NCI-H187 (cell line): ENCODE measurements at places on chromosomes 6 and 20.

- DNase-seq = no peak
Measured at GRCh38 chr20:1707588-1708449, 50.2 kb upstream of the SIRPG start.

GRCh38 chr6:19438566-19439353, 398.4 kb upstream of the ID4 start:
- no peak for DNase-seq

DNA sequence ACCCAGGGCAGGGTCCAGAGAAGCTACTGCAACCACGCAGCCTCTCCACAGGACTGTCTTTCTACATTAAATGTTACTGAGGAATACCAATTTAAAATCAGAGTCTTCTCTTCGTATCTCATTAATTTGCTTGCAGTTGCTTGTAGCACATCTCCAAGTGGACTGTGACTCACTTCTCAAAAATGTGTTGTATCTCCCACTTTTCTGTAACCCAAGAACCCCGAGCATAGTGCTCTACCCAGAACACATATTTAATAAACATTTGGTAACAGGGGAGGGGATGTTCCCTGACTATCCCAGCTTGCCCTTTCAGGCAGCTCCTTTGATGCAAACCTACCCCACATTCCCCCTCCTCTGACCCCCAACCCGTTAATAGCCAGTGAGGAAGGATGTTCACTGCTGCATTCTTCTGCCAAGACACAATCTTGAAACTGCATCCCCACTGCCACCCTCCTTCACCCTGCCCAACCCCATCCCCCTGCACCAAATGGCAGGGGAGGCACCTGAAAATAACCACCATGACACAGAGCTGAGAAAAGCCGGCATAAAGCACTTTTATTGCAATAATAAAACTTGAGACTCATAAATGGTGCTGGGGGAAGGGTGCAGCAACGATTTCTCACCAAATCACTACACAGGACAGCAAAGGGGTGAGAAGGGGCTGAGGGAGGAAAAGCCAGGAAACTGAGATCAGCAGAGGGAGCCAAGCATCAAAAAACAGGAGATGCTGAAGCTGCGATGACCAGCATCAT, 24.2 kb downstream of the FKBP1A start:
- DNase-seq = no peak

DNA sequence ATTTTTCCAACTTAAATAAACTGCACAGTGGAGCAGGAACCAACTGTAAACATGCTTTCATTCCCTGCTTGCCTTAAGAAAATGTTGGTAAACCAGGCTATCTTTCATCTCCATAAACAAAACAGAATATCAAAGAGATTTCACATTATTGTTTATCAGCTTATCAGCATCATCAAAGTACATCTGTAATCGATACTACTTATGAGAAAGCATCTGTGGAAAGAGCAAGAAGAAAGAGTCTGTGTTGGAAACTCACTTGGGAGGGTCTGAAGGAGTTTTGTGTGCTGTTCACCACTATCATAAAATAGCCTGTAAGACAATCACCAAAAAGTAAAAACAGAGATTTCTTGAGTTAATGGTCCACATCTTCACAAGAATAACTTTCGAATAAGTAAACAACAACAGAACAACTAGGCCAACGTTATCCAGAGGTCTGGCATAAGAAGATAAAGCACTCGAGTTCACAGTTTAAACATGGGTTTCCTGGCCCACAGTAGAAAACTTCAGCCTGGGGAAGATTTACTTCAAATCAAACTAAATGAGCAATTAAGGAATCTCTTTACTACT, 47.9 kb downstream of the EPB41L2 start:
- no peak for DNase-seq

DNA sequence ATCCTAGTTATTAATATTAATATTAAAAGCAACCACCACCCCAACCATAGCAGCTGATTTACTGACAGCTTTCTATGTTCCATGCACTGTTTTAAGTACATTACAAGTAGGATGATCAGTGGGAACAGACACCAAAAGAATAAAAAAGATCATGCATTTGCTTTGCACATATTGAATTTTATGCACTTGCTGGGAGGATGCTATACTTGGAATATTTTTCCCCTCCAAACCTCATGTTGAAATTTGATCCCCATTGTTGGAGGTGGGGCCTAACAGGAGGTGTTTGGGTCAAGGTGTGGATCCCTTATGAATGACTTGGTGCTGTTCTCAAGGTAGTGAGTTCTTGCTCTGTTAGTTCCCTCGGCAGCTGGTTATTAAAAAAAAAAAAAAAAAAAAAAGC, 178.9 kb upstream of the MYLIP start:
- no peak for DNase-seq

- DNase-seq = no peak
Measured at GRCh38 chr6:162200945-162201690, 526.4 kb downstream of the PRKN start.

DNA sequence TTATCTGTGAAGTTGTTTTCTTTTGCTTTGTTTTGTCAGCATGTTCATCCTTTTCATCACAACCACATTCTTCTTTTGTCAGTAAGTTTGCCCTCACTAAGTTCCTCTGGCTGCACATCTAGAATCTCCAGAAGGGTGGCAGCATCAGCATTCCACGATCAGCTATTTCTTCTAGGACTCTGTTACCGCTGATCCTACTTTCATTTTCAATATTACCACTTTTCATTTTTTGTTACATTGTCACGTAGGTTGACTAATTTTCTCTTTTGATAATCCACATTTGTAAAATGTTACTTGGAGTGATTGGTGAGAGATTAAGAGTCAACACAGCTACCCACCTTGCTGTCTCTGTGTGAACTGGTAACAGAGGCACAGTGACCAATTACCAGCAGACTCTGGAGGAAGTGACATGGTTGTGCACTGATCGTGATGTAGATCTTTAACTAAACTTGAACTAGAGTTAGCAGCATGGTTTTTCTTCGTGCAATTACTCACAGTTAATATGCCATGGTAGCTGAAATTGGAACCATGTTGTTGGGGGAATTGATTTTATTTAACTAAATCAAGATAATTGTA, 307.9 kb upstream of the SLC35B3 start:
- no peak for DNase-seq

- no peak for DNase-seq
Measured at GRCh38 chr20:17836303-17836861, 132.2 kb downstream of the SNX5 start.

GRCh38 chr20:47118206-47118605, 223.6 kb downstream of the EYA2 start:
- no peak for DNase-seq

DNA sequence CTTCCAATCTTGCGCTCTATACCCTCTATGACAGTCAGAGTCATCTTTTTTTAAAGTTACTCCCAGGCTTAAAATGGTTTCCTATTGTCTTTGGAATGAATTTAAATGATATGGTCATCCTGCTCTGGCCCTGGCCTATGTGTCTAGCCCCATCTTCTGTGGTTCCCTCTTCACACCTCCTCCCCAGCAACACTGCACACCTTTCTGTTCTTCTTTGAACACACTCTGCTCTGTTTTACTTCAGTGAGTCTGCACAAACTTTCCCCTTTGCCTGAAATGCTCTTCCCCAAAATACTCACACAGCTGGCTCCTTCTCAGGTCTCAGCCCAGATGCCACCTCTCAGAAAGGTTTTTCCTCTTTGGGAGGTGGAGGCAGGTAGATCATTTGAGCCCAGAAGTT, 132.7 kb downstream of the FYN start:
- no peak for DNase-seq

GRCh38 chr6:88748141-88748540, 215.3 kb downstream of the RNGTT start:
- no peak for DNase-seq

- no peak for DNase-seq
Measured at GRCh38 chr20:57656821-57657534, 36.8 kb upstream of the ZBP1 start.

DNA sequence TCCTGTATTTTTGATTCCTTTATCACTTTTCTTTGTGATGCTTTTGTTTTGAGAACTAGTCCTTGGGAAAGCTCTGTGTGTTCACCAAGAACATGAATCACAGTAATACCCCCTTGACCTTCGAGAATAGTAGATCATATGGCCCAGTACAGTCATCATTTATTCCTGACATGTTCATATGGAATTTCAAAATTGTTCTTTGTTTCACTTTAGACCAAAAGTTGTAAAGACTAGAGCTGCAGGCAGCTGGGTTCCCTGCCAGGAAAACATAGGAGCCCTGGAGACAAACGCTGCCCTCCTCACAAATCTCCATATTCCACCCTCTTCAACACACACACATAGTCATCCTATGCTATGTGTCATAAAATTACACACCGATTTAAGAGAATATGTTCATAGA, 621.2 kb upstream of the EYS start:
- DNase-seq = no peak

DNA sequence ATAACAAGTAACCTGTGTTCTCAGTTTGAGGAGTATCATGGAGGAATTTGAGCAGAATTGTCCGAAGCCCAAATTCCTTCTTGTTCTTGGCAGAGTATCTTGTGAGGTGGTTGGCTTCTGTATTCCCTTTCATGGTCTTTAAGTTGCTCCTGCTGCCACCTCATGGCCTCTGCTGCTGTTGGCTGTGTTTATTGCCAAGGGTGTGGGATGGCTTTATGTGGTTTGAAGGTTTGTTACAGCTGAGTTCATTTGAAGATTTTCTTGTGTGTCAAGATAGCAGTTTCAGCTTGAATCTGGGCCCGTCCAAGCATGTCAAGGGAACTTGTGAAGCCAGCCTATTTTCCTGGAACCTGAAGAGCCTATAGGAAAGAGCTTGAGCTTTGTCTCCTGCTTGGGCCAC, 20.2 kb upstream of the TTK start:
- peak; percentile 67 for DNase-seq

- DNase-seq = no peak
Measured at GRCh38 chr6:168715643-168716481, 274.9 kb downstream of the SMOC2 start.

DNA sequence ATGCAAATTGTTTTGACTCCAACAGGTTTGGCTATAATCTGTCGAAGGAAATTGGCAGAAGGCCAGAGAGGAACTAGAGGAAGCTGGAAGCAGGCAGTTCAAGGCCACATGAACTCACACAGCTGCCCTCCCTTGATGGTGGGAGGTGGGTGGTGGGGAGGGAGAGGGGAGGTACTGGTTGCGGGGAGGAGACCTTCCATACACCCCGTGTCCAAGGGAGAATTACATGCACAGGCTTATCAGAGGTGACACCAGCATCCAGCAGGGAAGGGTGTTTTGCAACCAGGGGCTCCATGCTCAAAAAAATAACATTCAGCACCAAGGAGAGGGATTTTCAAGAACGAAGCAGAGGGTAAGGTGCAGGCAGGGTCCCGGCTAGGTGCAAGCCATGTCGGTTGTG, 9.1 kb downstream of the PRND start:
- DNase-seq = no peak

DNA sequence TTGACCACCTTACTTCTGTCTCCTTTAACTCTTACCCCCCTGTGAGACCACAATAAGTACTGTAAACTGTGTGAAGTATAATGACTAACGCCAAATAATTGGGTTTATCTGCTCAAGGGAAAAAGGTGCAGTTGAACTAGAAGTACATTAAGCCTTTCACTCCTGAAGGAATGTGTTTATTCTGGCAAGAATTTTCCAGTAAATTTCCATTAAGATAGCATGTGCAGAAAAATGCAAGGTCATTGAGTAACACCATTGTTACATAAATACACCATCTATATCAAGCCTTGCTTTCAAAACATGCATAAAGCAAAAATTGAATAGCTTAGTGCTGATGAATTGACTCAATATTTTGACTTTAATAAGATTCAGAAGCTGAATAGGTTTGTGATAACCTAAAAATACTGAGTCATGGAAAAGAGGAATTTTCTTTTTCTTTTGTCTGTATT, 65.4 kb downstream of the ARHGAP18 start:
- DNase-seq = no peak

GRCh38 chr6:62042429-62042828, 243.6 kb downstream of the KHDRBS2 start:
- DNase-seq = no peak

DNA sequence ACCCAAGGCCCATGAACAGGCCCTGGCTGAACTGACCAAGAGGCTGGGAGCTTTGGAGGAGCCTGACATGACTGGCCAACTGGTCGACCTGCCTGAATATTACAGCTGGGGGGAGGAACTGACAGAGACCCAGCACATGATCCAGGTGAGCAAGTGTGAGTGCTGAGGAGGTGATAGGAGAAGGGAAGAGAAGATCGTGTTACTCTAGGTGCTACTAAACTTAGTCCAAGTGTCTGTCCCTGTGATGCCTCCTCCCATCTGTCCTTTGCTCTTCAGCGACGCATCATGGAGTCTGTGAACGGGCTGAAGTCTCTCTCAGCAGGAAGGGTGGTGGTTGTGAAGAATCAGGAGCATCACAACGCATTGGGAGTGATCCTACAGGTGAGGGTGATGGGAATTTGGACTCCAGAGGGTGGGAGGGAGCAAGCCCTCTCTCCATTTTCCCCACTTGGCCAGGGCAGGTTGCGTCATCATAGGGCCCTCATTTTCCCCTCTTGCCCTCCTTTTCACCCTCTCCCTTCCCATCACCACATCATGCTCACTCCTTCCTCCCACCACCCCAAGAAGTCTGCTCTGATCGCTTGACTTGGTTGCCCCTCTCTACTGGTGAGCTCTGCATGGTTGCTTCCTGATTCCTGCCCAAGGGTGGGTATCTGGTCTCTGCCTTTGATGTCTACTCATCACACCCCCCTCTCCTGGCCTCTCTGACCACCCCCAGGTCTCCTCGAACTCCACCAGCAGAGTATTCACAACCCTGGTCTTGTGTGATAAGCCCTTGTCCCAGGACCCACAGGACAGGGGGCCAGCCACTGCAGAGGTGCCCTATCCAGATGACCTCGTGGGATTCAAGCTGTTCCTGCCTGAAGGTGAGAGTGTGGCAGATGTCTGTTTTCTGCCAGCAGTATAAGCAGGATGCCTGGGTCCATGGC, 4.7 kb downstream of the DXO start:
- no peak for DNase-seq

DNA sequence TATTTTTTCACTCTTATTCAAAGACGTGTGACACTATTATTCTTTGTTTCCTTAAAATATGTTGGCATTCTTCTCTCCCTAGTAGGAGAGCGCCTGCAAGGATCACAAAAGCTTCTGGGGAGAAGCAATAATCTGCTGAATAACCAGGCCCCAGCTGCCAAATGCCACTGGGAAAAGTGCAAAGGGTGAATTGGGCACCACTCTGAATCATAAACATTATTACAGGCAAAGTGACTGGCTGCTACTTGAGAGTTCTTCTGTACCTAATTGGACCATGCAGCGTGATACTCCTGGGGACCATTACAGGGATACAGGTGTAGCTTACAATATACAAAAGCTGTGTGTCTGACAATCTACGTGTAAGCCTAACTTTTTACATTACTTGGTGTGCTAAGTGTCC, 152.8 kb downstream of the ATXN1 start:
- no peak for DNase-seq

- DNase-seq = no peak
Measured at GRCh38 chr6:54234539-54234938, 73.7 kb upstream of the TINAG start.

- DNase-seq = no peak
Measured at GRCh38 chr6:26103141-26103769, 16.0 kb downstream of the HFE start.

DNA sequence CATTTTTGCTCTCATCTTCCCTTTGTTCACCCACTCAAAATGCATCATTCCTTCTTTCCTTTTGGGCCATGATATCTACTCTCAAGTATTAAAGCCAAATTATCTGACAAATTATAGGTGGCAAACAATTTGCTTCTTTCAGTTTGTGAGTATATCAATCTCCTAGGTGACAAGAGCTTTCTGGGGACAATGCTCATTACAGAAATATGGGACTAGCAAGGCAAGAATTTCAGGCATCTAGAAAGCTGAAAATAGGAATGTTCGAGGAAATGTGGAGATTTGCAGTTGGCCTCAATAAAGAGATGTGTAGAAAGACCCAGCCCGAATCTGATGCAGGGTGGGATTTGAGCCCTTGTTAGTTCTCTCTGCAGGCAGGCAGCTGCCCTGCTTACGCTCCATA, 71.8 kb downstream of the ALDH8A1 start:
- DNase-seq = no peak
